ENCODE measurements at places on chromosomes 6 and 20.

GRCh38 chr6:106750142-106750918, 121.0 kb downstream of the QRSL1 start:
- no peak for DNase-seq

GRCh38 chr6:147712841-147713240, 204.4 kb downstream of the SAMD5 start:
- no peak for DNase-seq

GRCh38 chr20:25223765-25224720, 23.8 kb upstream of the PYGB start:
- no peak for DNase-seq

GRCh38 chr6:53441761-53442160, 93.0 kb upstream of the ELOVL5 start:
- DNase-seq: no peak

- DNase-seq: no peak
These were observed 136.4 kb downstream of the GPR63 start for GRCh38 chr6:96700915-96701314.

GRCh38 chr6:109420751-109421150, 19.7 kb downstream of the PPIL6 start:
- DNase-seq: no peak

DNA sequence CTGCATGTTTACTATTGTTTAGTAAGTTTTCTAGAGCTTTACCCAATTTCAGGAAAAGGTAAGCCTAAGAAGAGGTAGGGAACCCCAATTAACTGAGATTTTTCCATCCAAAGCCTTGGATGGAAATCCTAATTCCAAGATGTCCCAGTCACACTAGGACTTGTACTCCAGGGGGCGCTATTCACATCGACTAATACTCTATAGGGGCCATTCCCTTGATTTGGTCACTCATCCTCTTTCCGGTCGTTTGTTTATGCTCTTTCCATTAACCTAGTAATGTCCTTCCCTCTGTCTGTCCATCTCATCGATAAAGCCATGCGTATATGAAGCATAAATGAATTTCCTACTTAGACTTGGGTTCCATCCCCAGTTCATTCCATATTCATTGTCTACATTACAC, 80.8 kb upstream of the FUCA2 start:
- DNase-seq: no peak

DNA sequence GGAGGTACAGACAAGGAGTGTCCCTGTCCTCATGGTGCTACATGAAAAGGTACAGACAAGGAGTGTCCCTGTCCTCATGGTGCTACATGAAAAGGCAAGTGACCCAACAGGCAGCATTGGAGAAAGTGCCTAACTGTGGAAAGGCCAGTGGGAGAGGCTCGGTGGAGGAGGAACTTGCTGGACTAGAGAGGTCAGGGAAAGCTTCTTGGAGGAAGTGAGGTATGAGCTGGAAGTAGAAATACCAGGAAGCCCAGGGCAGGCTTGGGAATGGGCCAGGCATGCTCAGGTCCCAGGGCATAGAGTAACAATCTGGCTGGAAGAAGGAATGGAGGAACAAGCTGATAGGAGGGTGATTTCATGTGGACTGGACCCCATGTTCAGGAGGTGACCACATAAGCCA, 59.8 kb upstream of the FNDC1 start:
- no peak for DNase-seq

DNA sequence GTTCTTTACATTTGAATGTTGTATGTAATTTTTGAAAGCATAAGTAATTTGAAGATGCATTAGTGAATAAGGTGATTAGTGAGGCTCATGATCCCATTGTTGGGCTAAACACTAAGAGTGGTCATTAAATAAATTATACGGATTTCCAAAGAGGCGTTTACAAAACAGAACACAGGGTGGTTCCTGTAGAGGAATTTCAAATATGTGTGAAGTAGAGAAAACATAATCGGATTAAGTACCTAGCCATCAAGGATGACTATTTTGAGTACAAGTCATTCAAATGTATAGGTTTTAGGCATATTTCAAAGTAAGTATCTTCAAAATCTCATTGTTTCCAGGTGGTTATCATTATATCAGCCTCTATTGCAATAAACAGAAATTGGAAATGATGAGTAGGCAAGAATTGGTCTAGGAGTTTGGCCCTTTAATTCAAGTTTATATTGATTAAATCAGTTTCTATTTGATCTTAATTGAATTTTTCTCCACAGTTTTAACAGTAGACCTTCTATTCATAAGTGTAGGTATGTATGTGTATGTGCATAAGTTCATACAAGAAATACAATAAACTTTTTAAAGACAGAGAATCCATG, 94.8 kb downstream of the MYLK4 start:
- DNase-seq: no peak

DNA sequence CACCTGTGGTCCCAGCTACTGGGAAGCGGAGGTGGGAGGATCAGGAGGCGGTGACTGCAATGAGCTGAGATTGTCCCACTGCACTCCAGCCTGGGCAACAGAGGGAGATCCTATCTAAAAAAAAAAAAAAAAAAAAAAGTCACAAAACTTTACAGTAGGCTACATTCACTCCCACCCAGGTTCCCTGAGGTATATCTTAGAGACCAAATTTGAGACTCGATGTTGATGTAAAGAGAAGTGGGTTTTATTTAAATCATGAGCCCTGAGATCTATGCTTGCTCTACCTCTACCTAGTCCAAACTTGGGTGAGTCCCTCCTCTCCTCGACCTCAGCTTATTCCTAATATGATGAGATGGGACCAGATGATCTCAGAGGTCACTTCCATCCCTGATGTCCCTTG, 8.8 kb upstream of the DEF6 start:
- no peak for DNase-seq

- DNase-seq: peak; percentile 61
These were observed at the start of gene FBXO9 for GRCh38 chr6:53065266-53066076. Gene FBXO9, plus strand, starts transcription at chr6:53065404. Its CDS starts 386 bp downstream, at chr6:53065790.

GRCh38 chr20:59157961-59158541, 5.6 kb upstream of the ZNF831 start:
- no peak for DNase-seq

DNA sequence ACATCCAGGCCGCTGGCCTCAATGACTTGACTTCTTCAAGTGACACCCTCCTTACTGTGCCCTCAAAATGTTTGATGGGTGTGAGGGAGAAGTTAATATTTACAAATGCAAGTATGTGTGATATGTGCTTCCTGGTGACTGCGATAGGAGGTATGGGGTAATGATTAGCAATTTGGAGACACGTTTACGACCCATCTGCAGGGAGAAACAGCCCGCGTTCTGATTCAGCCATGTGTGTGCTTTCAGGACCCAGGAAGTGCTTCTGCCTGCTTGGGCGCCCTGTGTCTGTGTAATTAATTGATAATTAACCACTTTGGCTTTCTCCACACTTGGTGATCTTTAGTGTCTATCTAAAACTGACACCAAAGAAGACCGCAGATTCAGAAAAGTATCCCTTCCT, 25.0 kb downstream of the SIRPA start:
- DNase-seq: no peak

GRCh38 chr20:51419231-51419630, 123.3 kb downstream of the NFATC2 start:
- no peak for DNase-seq

GRCh38 chr6:14170128-14170527, 52.6 kb downstream of the CD83 start:
- no peak for DNase-seq

DNA sequence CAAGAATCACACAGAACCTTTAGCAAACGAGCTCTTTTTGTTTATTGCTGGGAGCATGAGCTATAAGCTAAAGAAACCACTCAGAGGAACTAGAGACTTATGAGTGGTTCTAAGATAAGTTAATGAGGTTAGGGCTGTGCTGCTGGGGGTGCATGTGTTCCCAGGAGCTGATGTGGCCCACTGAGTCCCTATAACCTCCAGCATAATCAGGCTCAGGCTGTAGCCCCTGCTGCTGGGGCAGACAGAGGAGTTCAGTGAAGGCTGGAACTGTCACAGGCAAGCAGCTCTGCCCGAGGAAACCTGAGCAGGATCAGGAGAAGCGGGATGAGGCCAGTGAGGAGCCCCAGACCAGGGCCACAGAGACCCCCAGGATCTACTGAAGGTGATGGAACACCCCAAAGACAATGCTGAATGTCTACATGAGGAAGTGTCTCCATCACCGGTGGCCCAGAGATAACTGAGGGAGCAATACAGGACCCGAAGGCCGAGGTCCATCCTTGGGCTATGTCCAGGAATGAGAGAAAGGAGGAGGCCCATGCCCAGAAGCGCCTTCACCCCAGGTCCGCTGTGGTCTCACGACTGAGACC, 17.3 kb downstream of the TUBB2B start:
- DNase-seq: no peak

GRCh38 chr6:137641474-137642077, 147.4 kb upstream of the OLIG3 start:
- DNase-seq: peak; percentile 44

DNA sequence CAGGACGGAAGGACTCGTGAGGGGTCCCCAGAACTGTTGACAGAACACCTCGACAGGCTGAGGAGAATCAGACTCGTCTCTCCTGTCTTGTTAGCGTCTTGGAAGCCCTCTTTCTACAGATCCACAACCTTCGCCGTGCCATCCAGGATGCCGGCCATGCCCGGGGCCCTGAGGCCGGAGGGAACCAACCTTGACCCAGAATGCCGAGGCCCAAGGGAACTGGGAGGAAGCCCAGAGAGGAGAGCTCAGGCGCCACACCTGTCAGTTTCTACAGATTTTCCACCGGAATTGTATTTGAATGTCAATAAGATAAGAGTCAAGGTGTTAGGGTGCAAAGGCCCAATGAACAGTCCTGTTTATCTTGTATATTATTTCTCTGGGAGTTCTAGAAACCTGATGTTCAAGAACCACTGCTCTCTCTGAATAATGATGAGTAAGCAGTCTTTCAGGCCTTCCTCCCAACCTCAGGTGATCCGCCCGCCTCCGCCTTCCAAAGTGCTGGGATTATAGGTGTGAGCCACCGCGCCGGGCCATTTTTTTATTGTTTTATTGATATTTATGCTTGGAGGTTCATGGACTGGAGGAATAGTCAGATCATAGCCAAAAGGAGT, 799 bp upstream of the ME1 start:
- DNase-seq: no peak

- no peak for DNase-seq
These were observed 4.8 kb downstream of the TBPL1 start for GRCh38 chr6:133957780-133958242.

- DNase-seq: no peak
These were observed 305.9 kb downstream of the CLIC5 start for GRCh38 chr6:45709781-45710220.

DNA sequence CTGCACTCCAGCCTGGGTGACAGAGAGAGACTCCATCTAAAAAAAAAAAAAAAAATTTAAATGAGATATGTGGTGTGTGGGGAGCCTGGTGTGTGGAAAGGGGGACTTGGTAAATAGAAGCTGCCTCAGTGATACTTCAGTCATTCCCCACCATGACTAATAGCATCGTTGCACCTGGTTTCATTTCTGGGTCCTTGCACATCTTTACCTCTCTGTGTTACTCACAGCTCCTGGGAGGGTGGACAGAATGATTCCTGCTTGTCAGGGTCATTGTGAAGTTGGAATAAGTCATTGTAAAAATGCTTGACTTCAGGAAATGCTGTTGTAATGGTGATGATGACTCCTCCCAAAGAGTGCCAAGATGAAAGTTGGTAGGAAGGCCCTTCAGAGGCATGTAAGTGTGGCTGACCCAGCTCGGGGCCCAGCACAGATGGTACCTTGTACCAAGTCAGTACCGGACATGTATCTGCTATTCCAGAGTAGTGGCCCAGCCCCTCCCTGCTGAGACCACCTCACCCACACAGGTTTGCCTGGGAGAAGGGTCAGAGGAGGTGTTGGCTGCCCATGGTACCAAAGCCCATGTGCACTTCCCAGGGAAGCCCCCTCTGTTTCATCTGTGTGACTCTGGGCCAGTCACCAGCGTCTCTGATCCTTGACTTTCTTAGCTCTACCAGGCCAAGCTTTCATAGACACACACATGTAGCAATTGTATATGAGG, 48.4 kb downstream of the PLAGL2 start:
- no peak for DNase-seq

- DNase-seq: no peak
These were observed 156.9 kb downstream of the GRIK2 start for GRCh38 chr6:101550451-101550850.

DNA sequence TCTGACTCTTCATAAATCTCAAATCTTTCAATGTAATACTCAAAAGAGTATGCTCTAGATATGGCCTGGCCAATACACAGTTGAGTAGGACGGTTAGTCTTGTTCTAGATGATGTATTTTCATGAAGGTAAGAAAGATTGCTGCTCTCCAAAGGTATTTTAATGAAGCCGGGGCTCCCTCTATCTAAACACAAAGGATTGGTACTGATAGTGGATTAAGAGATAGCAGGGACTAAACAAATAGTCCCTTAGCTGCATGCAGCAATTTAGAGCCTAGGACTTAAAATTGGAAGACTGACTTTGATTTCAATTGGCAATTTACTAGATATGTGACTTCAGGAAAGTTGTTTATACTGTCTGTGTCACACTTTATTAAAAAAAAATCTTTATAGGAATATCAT, 31.4 kb upstream of the TENT5A start:
- DNase-seq: no peak

DNA sequence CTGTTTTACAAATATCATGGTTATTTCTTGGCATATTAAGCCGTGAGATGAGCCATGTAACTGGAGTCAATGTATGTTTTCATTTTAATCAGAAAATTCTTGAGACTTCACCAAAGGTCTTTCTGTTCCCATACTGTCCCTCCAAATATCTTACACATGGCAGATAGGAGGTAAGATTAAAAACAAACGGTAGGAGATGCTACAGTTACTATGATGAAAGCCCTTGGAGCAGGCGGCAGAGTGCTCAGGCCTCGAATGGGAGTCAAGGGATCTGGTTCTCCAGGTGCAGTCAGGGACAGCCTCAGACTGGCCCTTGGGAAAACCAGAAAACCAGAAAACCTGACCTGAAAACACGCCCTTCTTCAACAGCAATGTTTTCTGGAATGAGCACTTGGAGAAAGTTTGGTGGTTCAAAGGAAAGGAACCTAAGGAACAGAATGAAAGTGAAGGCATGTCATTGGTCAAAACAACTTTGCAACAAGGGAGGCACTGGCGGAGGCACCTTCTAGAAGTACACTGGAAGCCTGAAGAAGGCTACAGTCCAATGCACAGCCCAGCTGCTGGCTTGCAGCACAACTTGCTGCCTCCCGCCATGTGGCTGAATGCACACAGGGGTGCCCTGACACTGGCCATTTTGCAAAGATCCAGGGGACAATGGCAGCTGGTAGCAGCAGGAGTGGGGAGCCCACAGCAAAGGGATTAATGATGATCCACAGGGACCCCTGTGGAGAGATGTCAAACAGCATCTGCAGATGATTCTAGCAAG, 17.4 kb upstream of the FOXO3 start:
- DNase-seq: no peak

DNA sequence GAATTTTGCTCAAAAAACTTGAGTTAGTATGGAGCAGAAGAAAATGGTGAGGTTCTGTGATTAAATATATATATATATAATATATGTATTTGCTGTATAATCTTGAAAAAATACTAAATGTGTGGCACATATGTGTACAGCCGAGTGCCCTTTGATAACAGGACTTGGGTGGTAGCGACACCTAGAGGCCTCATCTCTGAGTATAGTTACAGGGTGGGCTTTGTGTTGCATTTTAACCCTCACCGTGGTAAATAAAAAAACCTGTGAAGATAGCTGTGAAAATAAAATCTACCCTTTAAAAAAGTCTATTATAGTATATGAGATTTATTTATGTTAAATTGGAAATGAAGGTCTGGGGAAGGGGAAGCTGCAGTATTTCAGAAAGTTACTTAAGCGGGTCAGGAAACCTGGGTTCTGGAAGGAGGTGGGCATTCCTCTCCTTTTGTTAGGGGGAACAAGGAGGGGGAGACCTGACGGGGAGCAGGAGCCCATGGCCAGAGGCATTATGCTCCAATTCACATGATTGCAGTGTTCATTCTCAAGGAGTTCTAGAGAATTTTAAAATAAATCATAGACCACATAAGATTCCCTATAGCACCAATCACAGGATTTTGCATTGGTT, 82.7 kb downstream of the SH3BGRL2 start:
- DNase-seq: peak; percentile 23

Measured in activated CD8-positive, alpha-beta memory T cell treated with anti-CD3 and anti-CD28 coated beads for 4 hours (primary cell).